ENCODE measurements at places on chromosomes 1 and 21.

DNA sequence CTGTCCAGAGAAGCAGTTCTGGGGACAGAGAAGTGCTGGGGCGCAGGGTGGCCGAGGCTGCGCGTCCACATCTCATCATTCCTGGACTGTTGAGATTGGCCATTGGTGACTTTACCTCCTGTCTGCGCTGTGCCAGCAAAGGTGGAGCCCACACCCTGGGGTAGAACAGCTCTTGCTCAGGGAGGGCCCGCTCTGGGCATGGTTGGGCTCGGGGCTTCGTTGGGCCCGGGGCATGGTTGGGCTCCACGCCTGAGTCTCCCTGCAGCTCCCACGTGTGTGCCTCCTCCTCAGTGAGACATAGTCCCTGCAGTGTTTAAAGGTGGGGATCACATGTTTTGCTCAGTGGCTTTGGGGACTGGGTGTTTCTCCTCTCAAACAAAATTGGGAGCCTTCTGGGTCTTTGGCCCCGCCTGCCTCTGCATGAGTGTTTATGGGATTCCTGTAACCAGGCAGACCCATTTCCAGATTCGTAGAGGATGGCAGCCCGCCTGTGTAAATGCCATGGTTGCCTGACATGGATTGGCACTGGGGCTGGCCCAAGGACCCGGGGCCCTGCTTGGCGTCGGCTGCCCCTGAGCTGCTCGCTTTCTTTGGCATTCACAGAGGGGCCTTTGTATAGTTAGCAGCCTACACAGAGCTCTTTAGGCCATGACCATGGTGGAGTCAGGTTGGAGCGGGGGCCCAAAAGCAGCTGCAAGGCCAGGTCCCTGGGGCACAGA lies 104.6 kb downstream of the TLR5 start:
- DNase-seq = no peak

DNA sequence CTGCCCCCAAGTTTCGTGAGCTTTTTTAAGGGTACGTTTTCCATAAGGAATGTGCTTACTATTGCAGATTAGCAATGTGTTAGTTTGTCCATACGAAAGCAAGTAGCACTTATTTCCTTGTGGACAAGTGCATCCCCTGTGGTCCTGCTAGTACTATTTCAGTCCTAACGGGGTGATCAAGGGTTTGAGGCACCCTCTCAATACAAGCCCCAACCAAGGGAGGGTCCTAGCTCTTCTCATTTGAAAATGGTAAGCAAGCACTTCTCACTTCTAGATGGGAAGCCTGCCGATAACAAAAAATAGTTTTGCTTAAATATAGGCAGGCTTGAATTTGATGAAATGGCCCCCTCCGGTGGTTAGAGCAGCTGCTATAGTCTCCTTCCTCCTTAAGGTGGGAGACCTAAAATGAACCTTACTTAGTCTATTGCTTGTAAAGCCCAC lies 64.0 kb upstream of the HMCN1 start:
- DNase-seq = peak; percentile 71

- no peak for DNase-seq
These were observed 93.9 kb downstream of the CDC7 start for GRCh38 chr1:91594383-91595055.

GRCh38 chr1:67009792-67010191 lies 44.2 kb downstream of the SLC35D1 start:
- DNase-seq = no peak

GRCh38 chr1:53214376-53214940 lies 6.0 kb downstream of the CZIB start:
- no peak for DNase-seq

GRCh38 chr1:61865646-61866220 lies 123.5 kb downstream of the PATJ start:
- DNase-seq = no peak

DNA sequence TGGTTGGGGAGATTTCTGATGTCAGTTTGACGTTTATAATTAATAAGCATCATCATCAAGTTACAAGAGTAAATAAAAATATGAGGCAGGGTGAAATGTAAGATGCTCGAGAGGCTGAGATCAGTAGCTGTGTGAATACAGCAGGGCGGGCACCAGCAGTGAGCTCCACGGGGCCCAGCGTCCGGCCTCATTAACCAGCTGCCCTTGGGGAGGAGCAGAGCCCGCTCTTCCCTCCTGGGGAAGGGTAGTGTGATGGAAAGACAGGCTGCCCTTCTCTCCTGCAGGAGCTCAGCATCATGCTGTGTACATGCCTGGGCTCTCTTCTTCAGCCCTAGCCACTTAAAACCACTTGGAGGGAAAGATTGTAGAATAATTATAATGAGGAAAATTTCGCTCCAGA lies 23.4 kb downstream of the PDE9A start:
- DNase-seq = no peak

DNA sequence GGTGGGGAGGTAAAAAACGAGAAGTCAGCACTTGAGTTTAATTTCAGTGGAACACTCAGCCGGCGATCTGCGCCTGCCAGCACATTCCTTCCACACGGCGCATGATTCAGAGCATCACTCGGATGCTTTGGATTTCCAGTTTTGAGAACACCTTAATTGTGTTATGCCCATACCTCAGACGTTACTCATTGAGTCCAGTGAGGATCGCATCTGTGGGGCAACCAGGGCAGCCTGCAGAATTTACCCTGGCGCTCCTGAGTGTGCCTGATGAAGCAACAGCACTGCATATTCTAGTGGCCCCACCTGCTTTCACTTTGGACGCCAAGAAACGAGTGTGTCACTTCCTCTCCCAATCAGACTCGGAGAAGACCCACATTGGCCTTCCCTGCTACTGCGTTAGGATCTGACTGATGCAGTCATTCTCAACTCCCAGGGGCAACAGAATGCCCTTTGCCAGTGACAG lies 19.9 kb downstream of the FAM89A start:
- DNase-seq = no peak

DNA sequence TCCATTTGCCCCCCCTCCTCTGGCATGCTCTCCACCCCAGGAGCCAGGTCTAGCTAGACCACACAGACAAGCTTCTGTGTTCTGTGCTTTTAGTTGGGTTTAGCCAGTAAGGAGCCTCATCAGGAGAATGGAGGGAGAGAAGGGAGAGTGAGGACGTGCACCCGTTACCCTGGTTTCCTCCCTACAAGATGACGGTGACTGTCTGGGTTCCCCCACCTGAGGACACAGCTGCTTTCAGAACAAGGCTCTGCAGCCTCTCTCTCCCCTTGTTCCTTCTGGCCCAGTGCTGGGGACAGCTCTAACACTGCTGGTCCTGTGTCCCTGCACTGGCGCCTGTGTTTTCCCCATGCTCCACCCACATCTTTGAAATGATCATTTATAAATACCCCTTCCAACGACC lies 184.4 kb upstream of the GALNT2 start:
- no peak for DNase-seq

- DNase-seq = no peak
These were observed 120.7 kb downstream of the NGF start for GRCh38 chr1:115217150-115218033.

DNA sequence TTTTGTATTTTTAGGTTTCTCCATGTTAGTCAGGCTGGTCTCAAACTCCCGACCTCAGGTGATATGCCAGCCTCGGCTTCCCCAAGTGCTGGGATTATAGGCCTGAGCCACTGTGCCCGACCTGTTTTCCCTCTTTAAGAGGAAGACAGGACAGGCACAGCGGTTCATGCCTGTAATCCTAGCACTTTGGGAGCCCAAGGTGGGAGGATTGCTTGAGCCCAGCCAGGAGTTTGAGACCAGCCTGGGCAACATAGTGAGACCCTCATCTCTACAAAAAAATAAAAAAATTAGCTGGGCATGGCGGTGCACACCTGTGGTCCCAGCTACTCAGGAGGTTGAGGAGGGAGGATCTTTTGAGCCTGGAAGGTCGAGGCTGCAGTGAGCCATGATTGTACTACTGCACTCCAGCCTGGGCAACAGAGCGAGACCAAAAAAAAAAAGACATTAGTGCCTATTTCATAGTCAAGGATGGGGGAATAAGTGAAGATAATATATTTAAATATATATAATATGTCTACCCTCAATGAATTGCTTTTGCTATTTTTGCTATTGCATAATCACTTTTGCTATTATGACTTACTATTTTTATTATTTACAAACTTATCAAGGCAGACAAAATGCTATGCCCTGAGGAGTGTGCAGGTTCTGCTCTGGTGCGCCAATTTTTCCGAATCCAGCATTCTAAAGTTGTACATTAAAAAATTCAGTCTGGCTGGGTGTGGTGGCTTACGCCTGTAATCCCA lies 17.7 kb downstream of the MARCKSL1 start:
- no peak for DNase-seq

GRCh38 chr1:84206375-84206774 lies 62.3 kb downstream of the PRKACB start:
- no peak for DNase-seq

- DNase-seq = peak; percentile 56
These were observed 301.2 kb downstream of the DUSP10 start for GRCh38 chr1:221440658-221441057.

DNA sequence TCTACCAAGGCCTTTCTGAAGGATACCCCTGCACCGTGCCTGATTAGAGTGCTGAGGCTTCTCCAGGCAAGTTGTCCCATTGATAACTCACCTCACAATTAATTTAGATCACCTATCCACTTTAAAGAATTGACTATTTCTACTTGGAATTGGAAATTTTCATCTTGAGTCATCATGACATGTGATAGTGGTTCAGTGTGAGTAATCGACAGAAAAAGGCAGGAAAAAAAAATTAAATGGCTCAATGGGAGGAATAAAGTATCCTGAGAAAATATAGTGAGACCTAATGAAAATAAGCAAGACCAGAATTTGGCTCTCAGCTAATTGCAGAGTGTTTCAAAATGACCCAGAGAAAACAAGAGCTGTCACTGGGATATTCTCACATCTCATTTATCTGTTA lies 222.4 kb upstream of the C8B start:
- DNase-seq = peak; percentile 43

GRCh38 chr1:2019571-2020309 lies 595 bp downstream of the GABRD start:
- DNase-seq = peak; percentile 10

GRCh38 chr1:35894183-35894582 lies 11.2 kb downstream of the AGO1 start:
- DNase-seq = no peak

GRCh38 chr21:45227735-45228134 lies 60.0 kb downstream of the POFUT2 start:
- DNase-seq = no peak

GRCh38 chr1:35768350-35769187 lies 1.2 kb downstream of the CLSPN start:
- DNase-seq = peak; percentile 18

DNA sequence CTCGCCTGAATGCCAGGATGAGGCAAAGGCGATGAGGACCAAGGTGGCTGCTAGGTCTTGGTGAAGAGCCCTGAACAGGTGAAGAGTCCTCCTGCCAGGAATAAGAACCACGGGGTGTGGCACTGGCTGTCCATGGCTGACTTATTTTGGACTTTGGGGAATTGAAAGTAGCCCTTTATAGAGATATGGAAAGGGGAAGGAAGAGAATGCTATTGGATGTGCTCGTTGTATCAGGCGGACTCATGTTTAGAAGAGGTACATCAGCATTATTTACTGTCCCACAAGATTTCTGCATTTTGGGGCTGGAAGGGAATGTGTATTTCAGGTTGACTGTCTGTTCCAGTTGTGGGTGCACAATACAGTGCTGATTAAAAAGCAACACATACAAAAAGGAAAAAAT lies 465.8 kb downstream of the DSCAM start:
- no peak for DNase-seq

- DNase-seq = no peak
These were observed 923.1 kb upstream of the NEGR1 start for GRCh38 chr1:73205294-73205973.

- DNase-seq = no peak
These were observed 14.1 kb downstream of the TMEM53 start for GRCh38 chr1:44660176-44660575.

GRCh38 chr1:47996406-47997226 lies 569 bp downstream of the TRABD2B start:
- DNase-seq = peak; percentile 38

DNA sequence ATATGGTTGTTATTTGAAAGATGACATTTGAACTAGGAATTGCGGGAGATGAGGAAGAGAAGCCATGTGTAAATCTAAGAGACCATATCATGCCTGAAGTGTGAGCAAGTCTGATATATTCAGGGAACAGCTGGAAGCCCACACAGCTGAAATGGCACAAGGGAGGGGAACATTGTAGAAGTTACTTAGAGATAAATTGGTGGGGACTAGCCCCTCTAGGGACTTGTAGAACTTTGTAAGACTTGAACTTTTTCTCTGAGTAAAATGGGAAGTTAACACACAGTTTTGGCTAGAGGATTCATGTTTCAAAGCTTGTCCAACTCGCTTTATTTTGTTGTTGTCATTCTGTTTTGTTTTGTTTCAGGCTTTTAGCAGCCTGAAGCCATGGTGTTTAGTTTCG lies 216.4 kb downstream of the FMN2 start:
- no peak for DNase-seq

- DNase-seq = no peak
These were observed 1250.7 kb upstream of the B3GALT2 start for GRCh38 chr1:194437135-194437534.

DNA sequence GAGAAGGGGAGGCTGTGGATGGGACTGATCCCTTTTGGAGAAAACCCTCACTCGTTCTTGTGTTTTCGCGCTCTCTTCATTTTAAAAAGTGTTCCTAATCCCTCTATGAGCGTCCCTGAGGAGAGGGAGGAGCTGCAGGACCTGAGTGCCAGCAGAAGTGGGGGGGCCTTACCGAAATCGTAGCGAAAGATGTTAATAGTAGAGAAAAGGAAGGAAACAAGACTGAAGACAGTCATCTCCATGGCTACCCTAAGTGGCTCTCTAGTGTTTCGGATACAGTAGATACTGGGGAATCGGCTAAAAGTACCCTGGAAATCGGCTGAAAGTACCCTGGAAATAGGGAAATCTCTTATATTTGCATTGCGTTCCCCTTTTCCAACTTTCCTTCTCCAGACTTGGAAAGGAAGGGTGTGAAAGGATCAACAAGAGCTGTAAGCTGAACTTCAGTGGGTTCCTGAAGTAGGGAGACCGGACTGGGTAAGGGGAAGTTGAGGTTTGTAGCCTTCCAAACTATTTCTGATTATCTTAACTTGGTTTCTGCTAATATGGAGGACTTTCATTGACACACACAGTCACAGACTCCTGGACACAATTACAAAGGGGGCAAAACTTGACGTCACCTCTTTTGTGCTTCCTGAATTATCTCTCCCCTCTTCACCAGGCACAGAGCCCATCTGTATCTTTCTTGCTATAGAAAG lies 486 bp upstream of the DSTYK start:
- no peak for DNase-seq

DNA sequence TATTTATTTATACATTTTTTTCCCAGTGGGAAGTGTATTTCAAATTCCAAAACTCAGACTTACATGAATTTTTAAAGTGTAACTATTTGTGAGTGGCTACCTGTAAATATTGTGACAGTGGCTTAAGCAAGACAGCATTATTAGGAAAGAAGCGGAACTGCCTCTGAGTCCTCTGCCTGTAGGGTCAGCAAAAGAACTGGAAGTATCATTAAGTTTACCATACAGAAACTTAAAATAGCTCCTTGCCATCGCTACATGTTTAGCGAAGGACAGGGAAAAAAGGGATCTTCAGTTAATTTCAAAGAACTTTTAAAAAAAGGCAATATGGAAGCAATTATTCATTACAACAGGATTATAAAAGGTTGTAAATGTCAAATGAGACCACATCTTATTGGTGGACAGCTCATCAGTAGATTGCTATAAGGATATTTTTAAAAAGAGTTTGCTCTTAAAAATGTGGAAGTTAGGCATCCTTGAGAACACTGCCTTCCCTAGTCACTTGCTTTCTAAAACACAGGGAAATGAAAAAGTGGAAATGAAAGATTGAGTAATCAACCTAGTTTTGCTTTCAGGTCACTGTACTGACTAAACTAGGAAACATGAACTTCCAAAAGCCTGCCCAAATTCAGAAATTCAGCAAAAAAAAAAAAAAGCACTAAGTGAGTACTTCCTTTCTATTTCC lies 39.2 kb downstream of the NSL1 start:
- peak; percentile 69 for DNase-seq

- no peak for DNase-seq
These were observed 224.3 kb upstream of the FGGY start for GRCh38 chr1:59072583-59072947.

All from GM23248 (cell line).